Glutamatergic neuron (in vitro differentiated cells): ENCODE measurements at places on chromosomes 16 and 17.
A peak's percentile ranks its signal among the peaks of the same experiment; 100 is the strongest.

- no peak for DNase-seq
Measured at GRCh38 chr17:30854146-30854545, 22.4 kb downstream of the ATAD5 start.

GRCh38 chr17:8766731-8767130 lies 8.4 kb upstream of the SPDYE4 start:
- DNase-seq, result no peak

DNA sequence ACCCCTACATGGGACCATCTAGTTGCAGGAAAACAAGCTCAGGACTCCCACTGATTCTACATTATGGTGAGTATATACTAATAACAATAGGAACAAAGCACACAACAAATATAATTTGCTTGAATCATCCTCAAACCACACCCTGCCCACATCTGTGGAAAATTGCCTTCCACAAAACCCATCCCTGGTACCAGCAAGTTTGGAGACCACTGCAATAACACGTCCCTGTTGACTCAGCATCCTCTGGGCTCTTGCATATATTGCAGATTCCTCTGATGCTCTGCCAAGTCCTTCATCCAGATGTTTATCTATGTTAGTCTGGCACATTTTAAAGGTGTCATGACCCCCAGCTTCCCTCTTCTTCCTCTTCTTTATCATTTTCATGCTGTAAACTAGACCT lies 138.4 kb downstream of the PCTP start:
- no peak for DNase-seq

DNA sequence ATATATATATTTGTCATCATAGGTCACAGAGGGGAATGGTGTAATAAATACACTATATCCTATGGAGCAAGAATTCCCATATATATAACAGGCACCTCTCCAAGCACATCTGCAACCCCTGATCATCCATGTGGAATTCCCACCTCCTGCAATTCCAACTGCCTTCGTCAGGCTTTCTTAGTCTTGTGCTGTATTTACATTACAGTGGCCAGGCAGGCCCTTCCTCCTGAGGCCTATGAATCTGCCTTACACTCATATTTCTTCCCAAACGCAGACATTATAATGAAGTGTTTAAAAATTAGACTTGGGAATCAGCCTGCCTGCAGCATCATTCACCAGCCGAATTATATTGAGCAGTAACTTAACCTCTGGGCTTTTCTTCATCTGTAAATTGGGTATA lies 19.3 kb upstream of the DNAH9 start:
- DNase-seq, result no peak

- no peak for DNase-seq
Measured at GRCh38 chr17:4838309-4838785, 5.2 kb downstream of the MINK1 start.

- no peak for DNase-seq
Measured at GRCh38 chr17:51427856-51428255, 167.5 kb downstream of the UTP18 start.

DNA sequence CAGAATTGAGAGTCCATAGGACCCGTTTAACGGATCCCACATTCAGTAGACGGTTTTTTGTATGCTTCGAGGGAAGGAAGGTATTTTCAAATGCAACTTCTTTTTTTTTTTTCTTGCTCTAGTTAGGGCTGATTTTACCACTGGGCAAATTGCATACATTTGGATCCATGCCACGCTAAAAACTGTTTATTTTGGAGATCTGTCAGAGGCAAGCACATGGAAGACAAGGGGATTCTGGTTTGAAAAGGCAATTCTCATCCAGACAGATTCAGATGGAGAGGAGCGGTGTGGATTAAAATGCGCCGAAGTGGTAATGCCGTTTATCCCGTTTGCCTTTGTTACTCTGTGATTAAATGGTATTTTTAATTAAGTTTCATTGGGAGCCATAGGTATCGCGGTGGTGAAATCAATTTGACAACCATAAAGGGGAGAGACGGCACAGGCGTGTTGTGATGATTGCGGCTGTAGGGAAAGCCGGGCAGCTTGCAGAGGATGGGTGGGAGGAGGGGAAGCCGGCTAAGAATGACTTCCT lies 170.4 kb downstream of the IRX3 start:
- no peak for DNase-seq

DNA sequence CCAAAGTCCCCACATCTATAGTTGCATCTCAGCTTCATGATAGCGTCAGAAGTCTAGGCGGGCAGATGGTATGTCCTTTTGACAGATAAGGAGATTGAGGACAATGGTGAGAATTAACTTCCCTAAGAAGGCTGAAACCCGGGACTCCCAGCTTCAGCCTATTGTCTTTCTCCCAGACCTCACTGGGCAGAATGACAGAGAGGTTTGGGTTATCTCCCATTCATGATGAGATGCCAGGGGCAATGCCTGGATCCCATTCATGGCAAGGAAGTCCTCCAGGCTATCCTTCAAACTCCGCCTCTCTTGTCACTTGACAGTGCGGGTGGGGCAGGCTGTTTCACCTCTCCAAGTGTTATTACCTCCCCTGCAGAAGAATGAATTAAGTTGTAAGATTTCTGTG lies 100.3 kb downstream of the IRX5 start:
- DNase-seq, result no peak

- DNase-seq, result no peak
Measured at GRCh38 chr16:8564934-8565345, 25.4 kb downstream of the TMEM114 start.

GRCh38 chr17:82106688-82107305 lies 8.8 kb upstream of the FASN start:
- peak; percentile 44 for DNase-seq

DNA sequence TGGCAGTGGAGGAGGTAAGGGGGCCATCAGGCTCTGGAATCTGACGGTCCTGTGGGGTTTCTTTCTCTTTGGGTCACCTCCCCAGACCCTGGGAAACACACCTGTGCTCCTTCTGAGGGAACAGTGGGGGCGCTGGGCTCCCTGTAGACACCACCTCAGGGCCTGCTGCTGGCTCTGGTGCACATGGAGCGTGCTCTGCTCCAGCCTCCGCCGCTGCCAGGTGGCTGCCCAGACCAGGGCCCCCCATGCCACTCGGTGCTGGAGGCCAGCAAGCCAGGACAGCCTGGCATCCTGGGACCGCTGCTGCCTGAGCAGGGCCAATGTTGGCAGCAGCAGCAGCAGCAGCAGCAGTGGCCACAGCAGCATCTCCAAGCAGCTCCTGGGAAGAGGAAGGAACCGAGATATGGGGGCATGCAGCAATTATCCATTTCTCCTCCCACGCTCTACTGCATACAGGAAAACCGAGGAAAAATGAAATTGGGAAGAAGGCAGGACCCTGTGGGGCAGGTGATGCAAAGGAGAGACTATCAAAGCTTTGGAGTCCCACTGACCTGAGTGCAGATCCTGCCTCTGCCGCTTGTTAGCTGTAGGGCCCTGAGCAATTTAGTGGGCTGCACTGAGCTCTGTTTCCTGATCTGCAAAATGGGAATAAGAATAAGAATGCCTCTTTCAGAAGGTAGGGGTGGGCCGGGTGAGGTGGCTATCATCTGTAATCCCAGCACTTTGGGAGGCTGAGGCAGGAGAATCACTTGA lies 902 bp downstream of the GHDC start:
- DNase-seq, result no peak

- no peak for DNase-seq
Measured at GRCh38 chr16:70726892-70727361, 41.1 kb upstream of the MTSS2 start.

- DNase-seq, result no peak
Measured at GRCh38 chr16:21226749-21227148, 6.8 kb upstream of the ANKS4B start.

- DNase-seq, result peak; percentile 90
Measured at GRCh38 chr16:85253084-85253941, 141.0 kb upstream of the CIBAR2 start.

DNA sequence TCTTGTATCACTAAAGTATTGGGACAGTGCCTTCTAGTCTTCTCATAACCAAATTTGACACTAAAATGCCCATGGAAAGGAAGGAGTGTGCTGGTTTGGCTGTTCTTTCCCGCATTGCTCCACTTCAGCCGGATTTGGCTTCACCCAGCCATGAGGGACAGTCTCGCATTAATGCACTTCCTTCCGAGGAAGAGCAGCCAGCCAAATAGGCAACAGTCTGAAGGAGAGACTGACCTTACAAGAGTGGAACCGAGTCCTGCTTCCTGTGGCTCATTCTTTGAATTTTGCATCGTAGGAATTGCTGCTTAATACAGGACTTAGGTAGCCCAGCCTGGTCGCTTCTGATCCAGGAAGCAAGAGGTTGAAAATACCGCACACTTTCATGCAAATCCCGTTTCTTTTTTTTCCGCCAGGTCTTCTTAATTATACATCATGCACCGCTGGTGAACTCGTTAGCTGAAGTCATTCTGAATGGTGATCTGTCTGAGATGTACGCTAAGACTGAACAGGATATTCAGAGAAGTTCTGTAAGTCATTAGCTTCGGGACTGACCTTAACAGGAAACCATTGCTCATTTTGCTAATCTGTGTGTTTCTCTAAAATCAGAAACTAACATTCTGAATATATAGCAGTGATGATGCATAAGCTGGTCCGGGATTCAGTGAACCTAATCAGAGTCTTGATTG lies 38.2 kb downstream of the CLEC16A start:
- DNase-seq, result no peak
